ENCODE measurements at places on chromosomes 1 and 21.

GRCh38 chr1:222996310-222996975 is 146.6 kb downstream of the TLR5 start:
- DNase-seq = no peak

- no peak for DNase-seq
Observed at GRCh38 chr21:37408464-37409193, 42.1 kb downstream of the DYRK1A start.

DNA sequence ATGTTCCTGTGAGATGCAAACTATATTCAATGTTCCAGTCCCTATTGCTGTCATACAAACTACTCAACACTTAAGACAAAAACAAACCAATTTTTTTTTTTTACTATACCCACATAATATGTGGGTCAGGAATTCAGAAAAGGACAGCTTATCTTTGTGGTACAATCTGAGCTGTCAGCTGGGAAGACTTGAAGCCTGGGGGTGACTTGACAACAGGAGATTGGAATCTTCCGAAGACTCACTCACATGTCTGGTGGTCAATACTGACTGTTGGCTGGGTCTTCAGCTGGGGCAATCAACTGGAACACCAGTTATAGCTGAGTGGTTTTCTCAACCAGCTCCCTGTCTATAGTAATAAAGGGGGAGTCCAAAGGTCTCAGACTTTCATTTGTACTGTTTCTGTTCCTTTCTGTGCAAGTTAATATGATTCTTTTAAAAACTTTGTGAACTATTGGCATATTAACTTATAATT is 81.7 kb upstream of the ATP1B1 start:
- DNase-seq = no peak

- peak; percentile 50 for DNase-seq
Observed at GRCh38 chr1:112718691-112719418, 3.7 kb upstream of the PPM1J start.

DNA sequence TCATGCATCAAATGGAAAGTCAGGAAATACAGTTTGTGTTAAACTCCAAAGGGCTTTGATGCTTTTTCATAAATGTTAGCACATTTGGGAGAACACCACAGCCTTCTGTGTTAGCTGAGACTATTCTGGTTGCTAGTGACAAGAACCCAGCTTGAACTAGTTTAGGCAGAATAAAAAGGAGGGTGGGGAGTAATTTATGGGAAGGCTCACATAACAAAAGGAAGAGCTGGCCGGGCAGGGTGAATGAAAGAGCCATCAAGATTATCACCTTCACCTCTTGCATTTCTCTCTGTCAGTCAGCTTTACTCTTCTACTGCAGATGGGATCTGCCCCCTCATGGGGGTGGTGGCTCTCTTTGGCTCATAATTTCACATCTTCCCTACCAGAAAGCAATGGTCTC is 75.4 kb upstream of the VTCN1 start:
- no peak for DNase-seq

- DNase-seq = no peak
Observed at GRCh38 chr1:35931446-35932157, 697 bp downstream of the AGO3 start.

GRCh38 chr21:20822666-20823065 is 175.5 kb upstream of the NCAM2 start:
- DNase-seq = no peak

DNA sequence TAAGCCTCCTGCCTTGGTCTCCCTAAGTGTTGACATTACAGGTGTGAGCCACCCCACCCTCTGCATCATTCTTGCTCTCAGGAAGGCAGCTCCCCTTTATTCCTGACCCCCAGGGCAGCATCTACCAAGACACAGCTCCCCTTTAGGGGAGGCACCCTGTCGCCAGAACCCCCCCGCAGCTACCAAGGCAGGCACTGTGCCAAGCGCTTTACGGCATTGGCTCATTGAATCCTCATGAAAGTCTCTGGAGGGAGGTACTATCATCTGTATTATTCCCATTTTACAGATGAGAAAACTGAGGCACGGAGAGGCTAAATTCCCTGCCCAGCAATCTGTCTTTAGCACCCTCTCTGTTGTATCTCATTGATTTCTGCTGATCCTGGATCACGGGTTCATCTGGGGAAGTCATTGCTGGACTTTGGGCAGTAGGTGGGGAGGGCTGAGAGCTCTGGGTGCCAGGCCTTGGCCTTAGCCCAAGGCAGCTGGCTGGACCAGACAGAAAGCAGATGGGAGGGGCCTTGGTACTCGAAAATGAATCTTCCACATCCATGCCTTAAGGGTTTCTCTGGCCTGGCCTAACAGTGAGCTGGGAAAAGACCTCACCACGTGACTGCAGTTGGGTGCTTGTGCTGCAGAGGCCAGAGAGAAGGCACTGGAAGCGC is 5.9 kb downstream of the PLOD1 start:
- no peak for DNase-seq

- DNase-seq = no peak
Observed at GRCh38 chr1:186078245-186078644, 296.8 kb downstream of the TPR start.

DNA sequence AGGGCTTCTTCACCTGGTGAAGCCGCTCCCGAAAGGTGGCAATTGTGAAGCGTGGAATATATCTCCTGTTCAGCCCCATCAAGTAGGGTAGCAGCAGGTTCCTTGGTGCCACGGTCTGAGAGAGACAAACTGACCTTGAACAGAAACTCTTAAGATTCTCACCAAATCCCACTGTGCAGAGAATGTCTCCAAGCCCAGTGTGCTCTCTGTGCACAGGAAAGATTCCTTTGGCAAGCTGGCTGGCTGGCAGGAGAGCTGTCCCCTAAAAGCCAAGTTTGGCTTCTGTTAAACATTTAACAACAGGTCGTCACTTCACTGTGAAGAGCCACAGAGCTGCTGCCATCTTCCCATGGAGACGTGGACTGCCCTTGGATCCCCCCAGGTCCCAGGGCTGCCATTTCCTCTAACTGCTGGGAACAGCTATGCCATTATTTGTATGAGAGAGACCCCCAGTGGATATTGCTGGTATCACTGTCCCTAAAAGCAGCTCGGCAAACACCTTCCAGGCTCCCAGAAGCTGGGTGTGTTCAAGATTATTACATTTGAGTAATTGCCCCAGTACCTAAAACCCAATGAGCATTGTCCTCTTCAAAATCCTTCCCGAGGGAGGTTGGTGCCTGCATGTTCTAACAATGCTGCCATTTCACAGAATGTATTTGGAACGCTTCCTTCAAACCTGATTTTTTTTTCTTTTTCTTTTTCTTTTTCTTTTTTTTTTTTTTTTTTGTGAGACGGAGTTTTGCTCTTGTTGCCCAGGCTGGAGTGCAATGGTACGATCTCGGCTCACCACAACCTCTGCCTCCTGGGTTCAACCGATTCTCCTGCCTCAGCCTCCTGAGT is 71.8 kb downstream of the CD58 start:
- DNase-seq = peak; percentile 16

GRCh38 chr1:64516803-64517568 is 47.1 kb downstream of the CACHD1 start:
- no peak for DNase-seq

DNA sequence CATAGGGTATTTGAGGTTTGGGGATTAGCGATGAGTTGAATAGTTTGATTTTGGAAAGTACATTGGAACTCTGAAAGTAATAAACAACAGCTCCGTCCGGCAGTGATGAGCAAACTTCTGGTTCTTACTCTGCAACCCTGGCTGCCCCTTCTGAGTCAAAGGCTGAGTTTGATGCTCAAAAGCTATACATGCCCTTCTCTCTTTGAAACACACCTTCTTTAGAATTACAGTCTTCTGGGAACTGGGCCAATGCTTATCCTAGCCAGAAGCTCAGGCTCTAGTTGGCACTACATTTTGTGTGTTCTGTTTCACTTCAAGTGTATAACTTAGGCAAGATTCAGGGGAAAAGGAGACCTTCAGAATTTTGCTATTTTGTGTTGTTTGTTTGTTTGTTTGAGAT is 9.3 kb downstream of the AHCYL1 start:
- no peak for DNase-seq

- no peak for DNase-seq
Observed at GRCh38 chr1:31878058-31878457, 60.1 kb downstream of the PTP4A2 start.

DNA sequence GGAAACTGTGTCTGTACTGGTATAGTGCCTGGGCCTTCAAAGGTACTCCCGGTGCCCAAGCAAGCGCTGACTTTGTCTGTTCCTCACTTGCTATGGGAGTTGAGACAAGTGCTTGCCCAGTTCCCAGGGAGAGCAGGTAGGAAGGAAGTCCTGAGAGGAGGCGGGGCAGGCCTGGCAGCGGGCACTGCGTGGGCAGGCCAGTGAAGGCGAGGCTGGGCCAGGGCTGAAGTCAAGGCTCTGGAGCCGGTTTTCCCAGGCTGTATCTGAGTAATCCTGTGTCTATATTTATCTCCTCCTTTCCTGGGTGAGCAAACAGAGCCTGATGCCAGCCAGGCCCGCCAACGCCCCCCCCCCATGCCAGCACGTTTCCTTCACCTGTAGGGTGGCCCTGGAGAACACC is 15.9 kb upstream of the EDN2 start:
- no peak for DNase-seq

GRCh38 chr21:25912402-25912746 is 177.6 kb downstream of the GABPA start:
- DNase-seq = no peak

- peak; percentile 51 for DNase-seq
Observed at GRCh38 chr1:26889551-26890466, at the start of gene GPN2. TSS of gene GPN2 (minus strand) at chr1:26890283. CDS start at chr1:26890096, 187 bp downstream.

- DNase-seq = no peak
Observed at GRCh38 chr1:239810061-239810481, 281.6 kb upstream of the FMN2 start.

DNA sequence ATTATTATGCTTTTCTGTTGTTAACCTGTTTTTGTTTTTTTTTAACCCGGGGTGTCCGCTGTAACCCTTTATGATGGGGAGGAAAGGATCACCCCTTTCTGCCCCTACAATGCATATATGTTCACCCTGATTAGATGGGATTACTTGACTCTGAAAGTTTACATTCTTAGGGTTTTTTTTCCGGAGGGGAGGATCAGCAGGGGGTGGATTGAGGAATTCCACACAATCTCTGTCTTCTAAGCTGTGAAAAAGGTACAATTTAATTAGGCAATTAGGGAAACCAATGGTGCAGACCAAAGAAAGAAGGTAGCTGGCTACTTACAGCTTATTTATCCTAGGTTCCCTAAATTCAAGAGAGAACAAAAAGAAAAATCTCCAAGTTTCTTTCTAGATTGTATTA is 58.3 kb downstream of the EDEM3 start:
- no peak for DNase-seq

DNA sequence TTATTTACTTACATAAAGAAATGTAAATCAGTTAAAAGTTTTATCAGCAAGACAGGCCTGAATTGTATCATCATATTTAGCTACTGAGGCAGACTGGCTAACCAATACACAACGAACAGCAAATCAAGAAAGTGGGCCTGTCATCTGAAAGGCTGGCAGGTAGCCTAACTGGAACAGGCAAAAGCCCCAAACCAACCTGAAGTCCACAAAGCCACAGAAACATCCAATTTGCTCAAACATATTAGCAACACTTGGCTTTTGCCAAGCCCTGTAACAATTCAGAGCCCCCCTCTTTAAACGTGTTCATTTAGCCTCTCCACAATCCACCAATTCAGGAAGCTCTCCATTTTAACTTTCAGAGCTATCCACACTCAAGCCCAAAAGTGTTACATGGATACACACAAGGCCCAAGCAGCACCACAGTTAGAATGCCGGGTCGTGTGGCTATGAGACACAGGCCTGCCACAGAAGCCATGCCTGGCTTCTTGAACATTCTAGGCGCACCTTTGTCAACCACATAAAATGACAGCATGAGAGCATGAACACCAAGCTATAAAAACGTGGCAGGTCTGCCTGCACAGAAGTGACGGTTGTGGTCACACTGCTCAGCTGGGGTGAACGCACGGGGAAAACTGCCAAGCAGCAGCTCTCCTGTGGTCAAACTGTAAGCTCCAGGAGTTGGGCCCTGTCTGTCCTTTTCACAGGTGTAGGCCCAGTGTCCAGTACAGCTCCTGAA is 49.3 kb downstream of the CD34 start:
- no peak for DNase-seq

GRCh38 chr21:24290151-24290833 is 1317.0 kb downstream of the MRPL39 start:
- no peak for DNase-seq

DNA sequence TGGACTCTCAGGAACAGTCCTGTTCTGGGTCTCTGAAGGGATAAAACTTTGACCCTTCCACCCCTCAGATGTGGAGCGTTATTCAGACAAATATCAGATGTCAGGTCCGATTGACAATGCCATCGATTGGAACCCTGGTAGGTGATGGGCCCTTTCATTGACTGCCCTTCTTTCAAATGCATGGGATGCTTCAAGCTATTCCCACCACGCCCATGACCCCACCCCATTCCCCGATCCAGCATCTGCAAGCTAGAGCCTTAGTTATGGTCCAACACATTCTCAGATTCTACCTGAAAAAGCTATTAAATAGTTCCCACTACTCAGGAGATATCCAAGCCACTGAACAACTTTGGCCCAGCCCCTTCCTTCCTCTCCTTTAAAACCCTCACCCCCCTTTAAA is 12.5 kb downstream of the POLR3GL start:
- no peak for DNase-seq

DNA sequence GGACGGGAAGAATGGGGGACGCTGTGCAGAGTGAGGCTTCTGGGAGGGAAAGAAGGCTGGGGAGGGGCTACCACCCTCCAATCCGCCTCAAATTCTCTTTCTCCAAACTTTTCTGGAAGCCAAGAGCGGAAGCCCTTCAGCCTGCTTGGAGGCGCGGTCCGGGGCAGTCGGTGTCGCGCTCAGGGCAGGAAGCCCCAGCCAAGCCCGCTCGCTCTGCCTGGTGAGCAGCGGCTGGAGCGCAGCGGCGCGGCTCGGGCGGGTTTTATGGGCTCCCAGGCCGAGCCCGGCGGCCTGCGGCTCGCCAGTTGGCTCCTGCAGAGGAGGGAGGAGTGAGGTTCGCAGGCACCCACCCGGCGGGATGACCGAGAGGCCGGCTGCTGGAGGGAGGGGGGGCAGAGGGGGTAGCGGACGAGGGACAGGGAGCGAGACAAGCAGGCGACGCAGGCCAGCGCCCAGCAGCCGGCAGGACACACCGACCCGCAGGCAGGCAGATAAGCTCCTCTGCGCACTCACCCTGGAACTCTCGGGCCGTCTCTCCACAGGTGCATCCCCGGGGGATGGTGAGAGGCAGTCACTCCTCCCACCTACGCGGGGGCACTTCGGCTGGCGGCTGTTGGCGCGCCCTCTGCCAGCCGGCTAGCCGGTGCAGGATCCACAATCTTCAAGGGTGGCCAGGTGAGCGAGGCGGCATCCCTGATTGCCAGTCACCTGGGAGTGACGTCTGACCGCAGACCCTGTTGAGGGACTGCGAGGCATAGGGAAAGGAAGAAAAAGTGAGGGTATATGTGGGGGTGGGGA is at the start of gene AVPR1B:
Gene AVPR1B (minus strand): TSS at position 238 of the 798 bp plus-strand sequence. CDS start 498 bp downstream, outside the sequence.
- DNase-seq = peak; percentile 8

GRCh38 chr1:69499203-69499803 is 68.4 kb upstream of the LRRC7 start:
- DNase-seq = no peak
